ENCODE measurements at places on chromosomes 16 and 17.

- no peak for DNase-seq
Measured at GRCh38 chr16:68360956-68361355, 50.1 kb downstream of the PRMT7 start.

DNA sequence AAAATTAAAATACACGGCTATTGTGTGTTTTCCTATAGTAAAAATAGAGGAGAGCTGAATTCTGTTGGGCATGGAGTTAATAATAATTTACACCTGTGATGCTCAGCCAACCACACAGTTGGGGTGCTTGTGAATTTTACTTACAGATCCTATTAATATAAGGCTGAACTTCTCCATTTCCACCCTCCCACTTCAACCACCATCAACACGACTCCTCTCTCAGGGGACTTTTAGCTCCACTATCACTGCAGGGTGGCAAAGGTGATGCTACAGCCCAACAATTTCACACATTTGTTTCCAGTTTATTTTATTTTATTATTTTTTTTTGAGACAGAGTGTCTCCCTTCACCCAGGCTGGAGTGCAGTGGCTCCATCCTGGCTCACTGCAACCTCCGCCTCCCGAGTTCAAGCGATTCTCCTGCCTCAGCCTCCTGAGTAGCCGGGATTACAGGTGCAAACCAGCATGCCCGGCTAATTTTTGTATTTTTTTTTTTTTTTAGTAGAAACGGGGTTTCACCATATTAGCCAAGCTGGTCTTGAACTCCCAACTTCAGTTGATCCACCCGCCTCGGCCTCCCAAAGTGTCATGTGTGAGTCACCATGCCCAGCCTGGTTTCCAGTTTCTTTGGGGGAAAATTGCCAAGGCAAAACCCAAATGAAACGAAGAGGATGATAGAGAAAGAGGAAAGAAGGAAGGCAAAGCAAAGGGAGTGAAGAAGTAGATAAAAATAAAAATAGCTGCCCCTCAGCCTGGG, 57.9 kb downstream of the GNA13 start:
- no peak for DNase-seq

DNA sequence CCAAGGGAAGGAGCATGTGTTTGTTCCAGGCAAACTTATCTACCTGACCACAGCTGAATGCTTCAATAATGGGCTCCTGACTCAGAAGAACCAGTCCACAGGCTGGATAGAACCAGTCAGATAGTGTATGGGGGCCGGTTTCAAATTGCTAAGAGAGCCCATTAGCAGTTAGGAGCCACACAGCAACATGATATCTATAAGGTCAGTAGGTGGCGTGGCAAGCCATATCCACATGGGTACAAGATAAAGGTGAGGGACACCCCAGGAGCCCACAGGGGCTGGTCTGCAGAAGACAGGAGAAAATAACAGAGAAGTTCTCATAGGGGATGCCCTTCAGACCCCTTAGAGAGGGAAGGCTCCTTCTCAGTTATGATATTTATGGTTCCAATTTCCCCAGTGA, 31.6 kb upstream of the CDRT15 start:
- no peak for DNase-seq

DNA sequence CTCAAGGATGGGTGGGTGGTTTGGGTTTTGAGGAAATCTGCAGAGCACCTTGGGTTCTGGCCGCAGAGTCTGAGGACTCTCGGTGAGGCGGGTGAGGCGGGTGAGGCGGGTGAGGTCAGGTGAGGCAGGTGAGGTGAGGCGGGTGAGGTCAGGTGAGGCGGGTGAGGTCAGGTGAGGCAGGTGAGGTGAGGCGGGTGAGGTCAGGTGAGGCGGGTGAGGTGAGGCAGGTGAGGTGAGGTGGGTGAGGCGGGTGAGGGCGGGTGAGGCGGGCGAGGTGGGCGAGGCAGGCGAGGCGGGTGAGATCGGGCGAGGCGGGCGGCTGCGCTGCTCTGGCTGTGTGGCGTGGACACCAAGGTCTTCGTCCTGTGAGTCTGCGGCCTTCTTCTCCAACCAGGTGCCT, 24.1 kb upstream of the RPL13 start:
- no peak for DNase-seq

DNA sequence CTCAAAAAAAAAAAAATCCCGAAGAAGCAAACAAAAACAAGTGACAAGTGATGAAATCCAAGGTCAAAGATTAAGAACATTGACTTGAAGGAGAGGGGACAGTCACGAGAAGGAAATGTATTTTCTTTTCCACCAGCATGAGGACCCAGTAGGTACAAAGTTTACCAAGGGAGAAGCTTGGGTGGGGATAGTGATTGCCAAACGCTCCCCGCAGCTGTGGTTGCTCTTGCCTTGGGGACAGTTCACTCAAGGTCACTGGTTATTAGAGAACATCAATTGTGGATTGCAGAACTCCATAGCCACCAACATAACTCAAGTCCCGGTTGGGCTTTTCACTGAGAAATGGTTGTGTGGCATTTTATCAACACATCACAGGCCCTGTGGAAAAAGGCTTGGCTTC, 27.0 kb downstream of the RSL1D1 start:
- no peak for DNase-seq

DNA sequence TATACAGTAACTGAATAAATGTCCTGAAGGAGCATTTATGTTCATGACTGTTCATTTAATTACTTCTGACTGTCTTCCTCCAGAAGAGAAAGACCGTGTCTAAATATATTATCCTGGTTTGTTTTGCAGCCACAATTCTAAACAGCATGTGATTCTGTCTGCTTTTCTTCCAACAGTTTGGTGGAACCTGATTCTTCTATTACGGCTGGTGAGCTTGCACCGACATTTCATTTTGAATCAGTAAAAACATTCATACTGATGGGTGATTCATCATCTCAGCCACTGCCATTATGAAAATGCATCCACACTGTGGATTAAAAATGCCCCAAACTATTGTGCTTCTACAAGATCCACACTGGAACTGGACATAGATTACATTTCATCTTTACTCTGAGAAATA, 16.9 kb downstream of the KNOP1 start:
- DNase-seq, result no peak

DNA sequence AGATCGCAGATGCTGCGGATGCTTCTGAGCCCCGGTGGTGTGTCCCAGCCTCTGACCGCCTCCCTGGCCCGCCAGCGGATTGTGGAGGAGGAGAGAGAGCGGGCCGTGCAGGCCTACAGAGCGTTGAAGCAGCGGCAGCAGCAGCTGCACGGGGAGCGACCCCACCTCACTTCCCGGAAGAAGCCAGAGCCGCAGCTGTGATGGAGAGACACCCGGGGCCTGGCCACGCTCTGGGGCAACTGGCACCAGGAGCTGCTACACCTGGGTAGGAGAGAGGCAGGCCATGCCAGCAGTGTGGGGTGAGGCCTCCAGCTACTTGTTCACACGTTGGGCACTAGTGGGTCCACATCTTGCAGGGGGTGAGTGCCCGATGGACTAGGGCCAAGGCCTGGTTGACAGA, 6.0 kb downstream of the CCDC137 start:
- DNase-seq, result no peak

DNA sequence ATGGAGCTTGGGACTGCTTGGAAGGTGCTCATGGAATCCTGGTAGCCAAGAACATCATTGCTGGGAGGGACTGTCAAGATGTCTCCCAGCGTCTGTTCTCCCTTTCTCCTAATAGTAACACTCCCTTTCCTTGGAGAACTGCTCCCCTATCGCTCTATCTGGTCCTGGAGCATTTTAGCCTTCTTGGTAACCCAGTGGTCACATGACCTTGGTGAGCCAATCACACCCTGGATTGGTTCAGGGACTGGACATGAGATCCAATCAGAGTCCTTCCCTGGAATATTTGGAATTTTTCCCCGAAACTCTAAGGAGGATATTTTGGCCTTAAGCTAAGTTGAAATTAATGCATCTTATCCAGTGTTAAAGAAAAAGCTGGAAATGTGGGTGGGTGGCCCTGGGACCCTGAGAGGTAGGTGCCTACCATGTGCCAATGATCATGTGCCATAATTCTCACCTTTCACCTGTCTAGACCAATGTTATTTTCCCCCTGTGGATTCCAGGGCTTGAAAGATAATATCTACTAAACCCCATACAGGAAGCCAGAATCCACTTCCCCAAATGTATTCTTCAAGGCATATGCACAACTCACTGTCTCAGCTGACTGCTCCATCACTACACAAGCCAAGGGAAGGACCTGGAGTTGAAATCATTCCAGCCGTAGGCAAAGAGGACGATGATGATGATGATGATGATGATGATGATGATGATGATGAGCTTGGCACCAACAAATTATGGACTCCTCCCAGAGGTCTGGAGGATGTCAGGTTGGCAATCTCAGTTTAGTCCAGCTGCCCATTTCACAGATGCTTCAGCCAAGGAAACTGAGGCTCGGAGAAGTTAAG, 193.2 kb downstream of the RAB11FIP4 start:
- no peak for DNase-seq

GRCh38 chr17:48194097-48194550, 86.6 kb downstream of the SNX11 start:
- no peak for DNase-seq

DNA sequence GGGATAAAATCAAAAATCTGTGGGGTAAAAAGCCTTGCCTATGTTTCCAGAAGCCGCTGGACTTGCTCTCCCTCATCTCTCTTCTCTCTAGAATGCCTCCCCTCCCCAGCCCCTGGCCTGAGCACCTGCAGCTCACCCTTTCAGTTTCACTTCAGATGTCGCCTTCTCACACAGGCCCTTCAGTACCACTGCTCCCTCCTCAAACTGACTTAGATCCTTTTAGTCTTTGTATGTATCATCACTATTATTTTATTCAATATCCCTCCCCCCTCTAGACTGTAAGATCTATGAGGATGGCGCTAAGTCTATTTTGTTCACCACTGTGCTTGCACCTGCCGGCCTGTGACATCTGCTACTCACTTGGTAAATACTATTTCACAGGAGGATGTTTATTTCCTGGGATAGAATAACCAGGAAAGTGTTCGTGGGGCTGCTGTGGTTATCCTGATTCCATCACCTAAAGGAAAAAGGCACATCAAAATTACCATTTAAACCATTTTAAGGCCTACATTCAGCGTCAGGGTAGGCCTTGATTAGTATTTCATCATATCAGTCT, 122.3 kb downstream of the MRTFB start:
- no peak for DNase-seq

DNA sequence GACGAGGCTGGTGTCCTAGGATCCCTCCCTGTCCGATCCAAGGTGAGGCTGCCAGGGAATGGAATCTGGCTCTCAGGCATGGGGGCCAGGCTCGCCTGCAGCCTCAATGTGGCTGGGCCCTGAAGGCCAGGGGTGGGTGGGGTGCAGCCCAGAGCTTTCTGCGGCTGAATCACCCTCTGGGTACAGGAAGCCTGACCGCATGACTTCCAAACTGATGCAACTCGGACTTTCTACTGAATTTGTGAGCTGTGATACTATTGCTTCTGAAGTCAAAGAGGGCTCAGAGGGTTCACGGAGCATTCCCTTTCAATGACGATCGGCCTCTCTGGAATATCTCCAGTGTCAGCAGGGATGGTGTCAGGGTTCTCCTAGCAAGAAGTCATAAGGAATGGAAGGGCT, 123.7 kb downstream of the METRNL start:
- DNase-seq, result no peak

GRCh38 chr17:66720567-66720966, 114.3 kb upstream of the CACNG5 start:
- DNase-seq, result no peak

GRCh38 chr16:10655415-10655977, 39.2 kb downstream of the TEKT5 start:
- no peak for DNase-seq

GRCh38 chr17:55729484-55729883, 6.8 kb upstream of the TMEM100 start:
- DNase-seq, result no peak

DNA sequence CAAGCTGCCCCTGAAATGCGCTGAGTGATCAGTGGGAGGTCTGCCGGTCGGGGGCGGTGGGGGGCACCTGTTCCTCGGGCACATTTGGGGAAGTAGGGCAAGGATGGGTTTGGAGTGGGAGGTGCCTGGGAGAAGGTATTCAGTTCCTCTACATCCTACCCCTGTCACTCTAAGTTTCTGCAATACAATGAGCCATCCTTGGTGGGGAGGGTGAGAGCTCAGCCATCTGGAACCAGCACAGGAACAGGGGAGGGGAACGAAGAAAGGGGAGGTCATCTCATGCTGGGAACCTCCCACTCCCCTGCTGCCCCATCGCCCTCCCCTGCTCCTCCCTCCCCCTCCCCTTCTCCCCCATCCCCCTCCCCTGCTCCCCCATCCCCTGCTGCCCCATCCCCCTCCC, 4.2 kb downstream of the DPH1 start:
- no peak for DNase-seq

DNA sequence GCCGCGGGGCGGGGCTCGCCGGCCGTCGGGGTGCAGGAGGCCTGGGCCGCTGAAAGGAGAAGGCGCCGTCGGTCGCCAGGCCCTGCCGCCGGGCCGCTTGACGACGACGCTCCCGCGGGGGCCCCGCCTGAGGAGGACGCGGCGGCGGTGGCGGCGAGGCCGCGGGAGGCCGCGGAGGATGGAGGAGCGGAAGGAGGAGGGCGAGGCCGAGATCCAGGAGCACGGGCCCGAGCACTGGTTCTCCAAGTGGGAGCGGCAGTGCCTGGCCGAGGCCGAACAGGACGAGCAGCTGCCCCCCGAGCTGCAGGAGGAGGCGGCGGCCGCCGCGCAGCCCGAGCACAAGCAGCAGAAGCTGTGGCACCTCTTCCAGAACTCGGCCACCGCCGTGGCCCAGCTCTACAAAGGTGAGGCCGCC, 430 bp downstream of the HAPSTR1 start:
- DNase-seq, result peak; percentile 22

DNA sequence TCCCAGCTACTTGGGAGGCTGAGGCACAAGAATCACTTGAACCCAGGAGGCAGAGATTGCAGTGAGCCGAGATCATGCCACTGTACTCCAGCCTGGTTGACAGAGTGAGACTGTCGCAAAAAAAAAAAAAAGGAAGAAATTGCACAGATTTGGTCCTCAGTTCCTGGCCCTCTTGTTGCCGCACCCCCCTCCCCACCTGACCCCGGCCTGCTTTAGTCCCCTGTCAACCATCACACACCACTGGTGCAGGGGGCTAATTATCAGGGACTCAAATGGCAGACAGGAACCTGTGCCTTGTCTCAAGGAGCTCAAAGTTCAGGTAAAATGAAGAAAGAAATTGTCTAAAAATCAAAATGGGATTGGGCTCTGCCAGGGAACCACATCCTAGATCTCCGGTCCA, 28.1 kb downstream of the NGFR start:
- no peak for DNase-seq

- DNase-seq, result peak; percentile 15
Measured at GRCh38 chr16:16083421-16084156, 134.2 kb downstream of the ABCC1 start.

GRCh38 chr17:40287494-40288369, at the start of gene CDC6:
TSS of gene CDC6 (plus strand) at chr17:40287879. CDS start at chr17:40289421, 1,542 bp downstream.
- peak; percentile 100 for DNase-seq

GRCh38 chr17:2946144-2946543, 117.3 kb downstream of the OR1D5 start:
- no peak for DNase-seq
